T-helper 2 cell (primary cell): ENCODE measurements at places on chromosomes 3 and 15.

DNA sequence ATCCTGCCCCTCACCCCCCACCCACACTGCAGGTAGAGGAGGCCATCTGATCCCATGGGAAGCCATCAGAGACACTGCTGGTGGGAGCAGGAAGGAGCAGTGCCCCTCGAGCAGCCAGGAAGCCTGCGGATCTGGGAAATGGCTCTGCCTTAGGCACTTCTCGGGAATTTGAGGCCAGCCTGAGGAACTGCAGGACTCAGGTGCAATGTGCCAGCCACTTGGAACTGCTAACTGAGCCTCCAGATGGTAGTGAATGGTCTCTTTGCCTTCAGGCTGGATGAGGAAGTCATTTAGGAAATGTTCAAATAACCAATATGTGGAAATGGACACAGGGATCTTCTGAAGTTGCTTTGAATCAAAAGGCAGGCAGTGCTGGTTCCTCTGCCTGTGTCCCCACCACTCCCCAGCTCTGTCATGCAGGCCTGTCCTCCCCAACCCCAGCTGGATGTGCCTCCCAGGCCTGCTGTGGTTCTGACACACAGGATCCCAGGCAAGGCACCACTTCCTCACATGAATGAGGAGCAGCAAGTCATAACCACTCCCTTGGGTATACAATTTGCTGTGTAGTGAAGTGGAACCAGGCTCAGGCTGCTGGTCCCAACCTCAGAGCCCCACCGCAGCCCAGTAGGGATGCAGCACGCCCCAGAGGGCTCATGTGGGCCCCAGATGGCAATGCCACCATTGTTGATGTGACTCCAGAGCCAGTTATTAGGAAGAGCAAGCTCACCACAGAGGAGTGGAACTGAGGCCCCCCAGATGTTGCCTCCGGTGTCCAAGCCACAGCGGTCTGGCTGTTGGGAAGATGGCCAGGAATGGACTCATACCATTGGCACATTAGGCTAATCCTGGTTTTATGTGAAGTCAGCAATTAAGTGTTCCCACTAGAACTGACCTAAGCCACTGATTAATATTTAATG, 46.5 kb upstream of the LIMD1 start:
- DNase-seq, result no peak

GRCh38 chr15:91357011-91357410, 257.0 kb downstream of the SV2B start:
- DNase-seq, result no peak

- no peak for DNase-seq
These were observed 3.7 kb upstream of the ACKR4 start for GRCh38 chr3:132593241-132593946.

GRCh38 chr3:197204736-197205135, 93.7 kb downstream of the DLG1 start:
- no peak for DNase-seq

DNA sequence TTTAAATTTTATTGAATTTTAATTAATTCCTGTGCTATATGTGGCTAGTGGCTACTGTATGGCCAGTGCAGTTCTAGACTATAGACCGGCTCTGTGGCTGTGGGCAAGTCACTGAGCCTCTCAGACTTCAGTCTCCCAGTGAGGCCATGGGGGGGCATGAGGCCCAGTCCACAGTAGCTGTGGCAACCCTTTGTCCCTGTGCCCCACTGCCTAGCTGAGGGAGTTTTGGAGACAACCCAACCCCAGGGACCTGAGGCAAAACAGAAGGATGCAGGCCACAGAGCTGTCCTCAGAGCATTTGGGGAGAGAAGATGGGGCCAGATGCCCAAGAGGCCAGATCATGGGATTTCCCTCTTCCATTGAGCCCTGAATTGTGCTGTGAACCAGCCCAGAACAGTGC, 18.9 kb upstream of the POC1A start:
- no peak for DNase-seq

DNA sequence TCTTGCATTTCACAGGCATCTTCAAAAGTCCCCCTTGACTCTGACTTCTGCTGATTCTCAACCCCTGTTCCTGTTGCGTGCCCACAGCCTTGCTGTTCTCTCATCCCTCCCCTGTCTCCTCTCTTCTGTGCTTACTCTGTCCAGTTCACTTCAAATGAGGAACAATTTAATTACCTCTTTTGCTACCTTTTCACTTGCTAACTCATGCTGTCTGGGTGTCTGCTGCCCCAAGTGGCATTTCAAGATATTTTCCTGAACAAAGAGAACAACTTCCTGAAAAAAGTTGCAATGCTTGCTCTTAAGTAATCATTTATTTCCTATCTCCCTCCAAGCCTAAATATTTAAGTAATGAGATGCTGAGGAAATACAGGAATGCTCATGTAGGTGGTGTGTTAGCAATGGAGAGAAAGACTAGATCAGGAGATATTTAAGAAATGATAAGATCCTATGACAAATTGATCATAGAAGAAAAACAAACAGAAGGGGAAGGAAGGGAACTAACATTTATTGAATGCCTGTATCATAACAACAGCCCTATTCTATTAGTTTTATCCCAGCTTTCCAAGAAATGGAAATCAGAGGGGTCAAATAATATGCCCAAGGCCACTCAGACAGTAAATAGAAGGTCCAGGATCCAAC, 42.2 kb downstream of the SV2B start:
- no peak for DNase-seq

DNA sequence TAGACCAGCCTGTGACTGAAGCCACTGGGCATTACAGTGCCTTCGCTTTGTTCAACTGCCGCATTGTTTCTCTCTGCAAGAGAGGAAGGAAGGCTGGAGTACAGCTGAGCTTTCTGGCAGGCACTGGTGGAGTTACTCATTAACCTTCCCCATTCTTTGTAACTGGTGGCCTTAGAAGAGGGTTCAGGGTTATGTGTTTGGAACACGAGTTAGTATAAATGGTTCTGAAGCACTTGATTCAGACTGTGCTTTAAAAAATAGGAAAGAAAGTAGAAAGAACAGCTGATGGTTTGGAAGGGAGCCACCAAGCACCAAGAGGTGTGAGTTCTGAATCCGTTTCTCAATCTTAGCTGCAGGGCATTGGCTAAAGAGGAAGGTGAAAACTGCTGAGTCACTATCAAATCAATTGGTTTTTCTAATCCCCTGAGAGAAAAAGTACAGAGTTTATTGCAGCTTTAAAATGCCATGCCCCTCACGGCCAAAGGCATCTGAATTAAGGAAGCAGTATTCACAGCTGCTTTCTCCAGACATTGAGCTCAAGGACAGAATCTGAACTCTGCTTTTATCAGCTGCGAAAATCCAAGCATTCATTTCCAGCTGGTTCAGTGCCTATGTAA, 3.6 kb downstream of the HGD start:
- no peak for DNase-seq
